ENCODE measurements at places on chromosomes 2 and 18.

DNA sequence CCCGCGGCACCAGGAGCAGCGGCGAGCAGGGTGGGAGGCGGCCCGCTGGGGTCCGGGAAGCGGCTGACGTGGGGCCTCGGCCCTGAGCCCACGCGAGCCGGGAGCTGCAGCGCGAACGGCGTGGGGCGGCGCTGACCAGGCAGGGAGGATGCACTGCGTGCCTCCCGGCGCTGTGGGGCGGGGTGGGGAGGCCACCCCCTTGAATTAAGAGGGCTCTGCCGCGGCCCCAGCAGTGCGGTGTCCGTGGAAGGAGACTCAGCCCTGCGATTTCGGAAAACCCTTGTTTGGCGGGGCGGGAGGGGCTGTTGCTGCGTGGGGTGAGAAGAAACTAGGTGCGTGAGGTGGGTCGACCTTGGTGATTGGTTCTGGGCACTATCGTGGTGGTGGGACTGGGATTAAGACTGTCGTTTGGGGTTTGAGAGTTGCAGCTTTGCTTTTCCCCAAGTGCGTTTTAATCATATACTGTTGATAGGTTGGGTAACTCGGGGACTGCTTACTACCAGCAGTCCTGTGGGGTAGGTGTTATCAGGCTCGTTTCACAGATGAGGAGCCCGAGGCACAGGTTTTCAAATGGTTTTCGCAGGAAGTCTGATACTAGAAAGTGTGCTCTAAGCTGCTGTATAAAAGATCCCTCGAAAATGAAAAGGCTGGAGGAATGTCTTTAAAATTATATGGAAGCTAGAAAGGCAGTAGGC is 722 bp downstream of the ACSL3 start:
- no peak for DNase-seq

- no peak for DNase-seq
Observed at GRCh38 chr18:59512025-59512755, 153.1 kb upstream of the LMAN1 start.

DNA sequence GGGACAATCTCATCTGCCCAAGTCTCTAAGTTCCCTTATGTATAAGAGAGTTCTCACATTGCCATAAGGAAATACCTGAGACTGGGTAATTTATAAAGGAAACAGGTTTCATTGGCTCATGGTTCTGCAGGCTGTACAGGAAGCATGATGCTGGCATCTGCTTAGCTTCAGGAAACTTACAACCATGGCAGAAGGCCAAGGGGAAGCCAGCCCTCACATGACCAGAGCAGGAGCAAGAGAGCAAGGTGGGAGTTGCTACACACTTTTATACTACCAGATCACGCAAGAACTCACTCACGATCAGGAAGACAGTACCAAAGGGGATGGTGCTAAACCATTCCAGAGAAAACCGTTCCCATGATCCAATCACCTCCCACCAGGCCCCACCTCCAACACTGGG is 73.9 kb downstream of the PRKRA start:
- DNase-seq = no peak

DNA sequence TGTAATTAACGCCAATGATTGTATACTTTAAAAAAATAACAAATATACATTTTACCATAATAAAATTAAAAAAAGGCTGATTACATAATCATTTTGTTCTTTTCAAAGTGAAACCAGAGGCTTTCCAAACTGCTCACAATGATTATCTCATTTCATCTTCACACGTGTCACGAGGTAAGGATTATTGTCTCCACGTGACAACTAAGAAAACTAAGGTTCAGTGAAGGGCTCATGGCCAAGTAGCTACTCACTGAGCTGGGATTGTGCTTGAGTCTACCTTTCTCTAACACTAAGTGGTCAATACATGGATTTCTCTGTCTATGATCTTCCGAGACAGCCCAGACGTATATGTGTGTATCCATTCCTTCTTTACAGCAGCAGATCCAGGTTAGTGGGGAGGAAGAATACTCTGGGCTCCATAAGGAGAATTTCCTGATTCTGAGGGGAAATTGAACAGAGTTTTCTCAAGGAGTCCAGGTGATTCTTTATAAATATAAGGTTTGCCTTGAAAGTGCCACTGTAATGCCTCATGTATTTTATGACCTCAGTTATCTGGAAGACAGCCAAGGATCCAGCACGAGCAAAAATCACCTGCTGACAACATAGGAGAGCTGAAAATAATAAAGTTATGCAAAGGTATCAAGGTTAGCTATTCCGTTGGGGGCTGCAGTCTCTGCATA is 25.6 kb upstream of the ACSL3 start:
- no peak for DNase-seq

DNA sequence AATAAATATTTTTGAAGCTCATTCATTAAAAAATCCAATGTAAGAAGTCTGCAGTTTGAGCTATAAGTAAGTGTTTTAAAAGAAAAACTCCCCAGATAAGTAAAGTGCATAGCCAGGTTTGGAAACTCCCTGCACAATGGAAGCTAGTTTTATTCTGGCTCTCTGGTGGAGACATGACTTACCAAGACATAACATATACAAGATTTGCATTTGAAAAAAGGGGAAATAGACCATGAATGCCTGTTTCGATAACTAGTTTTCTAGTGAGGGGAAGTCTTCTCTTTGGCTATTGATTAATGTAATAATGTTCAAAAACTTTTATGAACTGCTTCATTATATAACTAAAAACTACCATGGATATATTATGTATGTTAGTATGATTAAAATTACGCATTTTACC is 435.2 kb downstream of the ARHGAP15 start:
- DNase-seq = no peak

- no peak for DNase-seq
Observed at GRCh38 chr2:211762479-211762878, 776.1 kb downstream of the ERBB4 start.
